K562 (cell line): ENCODE measurements at places on chromosomes 11 and 22. TPM values are rescaled to one million over a fixed set of nuclear protein-coding genes. Genes with fewer than 3 reads are reported as not detected.

- H3K27me3 ChIP-seq = no peaks in the 10 kb centered on the region
- H3K4me1 ChIP-seq = no peaks in the 10 kb centered on the region
- H3K4me3 ChIP-seq = no peak overlapping the region
Measured at GRCh38 chr22:25197340-25197739, 2.3 kb upstream of the CRYBB3 start.

DNA sequence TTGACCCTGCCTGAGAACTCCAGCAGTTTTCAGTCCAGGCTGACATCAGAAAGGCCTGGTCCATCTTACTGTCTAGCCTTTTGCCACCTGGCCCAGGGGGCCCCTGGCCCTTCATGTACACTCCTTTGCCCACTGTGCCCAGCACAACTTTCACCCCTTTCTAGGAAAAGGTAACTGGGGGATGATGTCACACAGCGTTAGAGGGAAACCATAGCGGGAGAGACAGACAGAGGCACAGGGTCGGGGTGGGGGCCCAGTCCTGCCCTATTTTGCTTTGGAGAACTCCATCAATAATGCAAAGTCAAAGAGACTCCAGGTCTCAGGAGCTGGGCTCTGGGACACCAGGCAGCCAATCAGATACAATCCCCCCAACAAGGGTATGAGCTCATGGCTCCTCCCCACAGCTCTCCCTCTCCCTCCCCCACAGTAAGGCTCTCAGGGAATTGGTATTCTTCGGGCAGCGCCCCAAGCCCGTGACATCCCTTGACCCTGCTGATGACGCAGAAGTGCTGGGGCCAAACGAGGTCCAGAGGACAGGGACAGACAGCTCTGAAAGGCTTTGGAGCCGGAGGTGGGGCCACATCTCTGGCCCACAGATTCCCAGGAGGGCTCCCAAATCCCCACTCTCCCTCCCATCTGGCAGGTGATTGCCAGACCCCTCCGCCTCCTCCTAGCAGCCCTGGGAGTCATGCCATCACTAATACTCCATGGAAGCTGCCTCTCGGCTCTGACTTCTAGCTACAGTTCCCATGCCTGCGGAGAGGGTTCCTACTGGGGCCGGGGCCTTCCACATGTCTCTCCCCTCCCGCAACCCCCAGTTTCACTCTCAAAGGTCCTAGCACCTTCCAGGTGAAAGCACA lies 5.9 kb downstream of the USP2 start:
- H3K4me1 ChIP-seq = peaks cover 67% of the 10 kb centered on the region
- H3K27me3 ChIP-seq = no peaks in the 10 kb centered on the region
- 0 out of 3 replicates have a peak overlapping the region, but pooled peaks have one; percentile 2 for H3K27ac ChIP-seq
- peaks cover 24% of the 10 kb centered on the region; the same call in 1 of the 3 replicates for H3K36me3 ChIP-seq

SSH3 gene
- total RNA-seq = 1.0 and 1.5 TPM in 2 replicates

DNA sequence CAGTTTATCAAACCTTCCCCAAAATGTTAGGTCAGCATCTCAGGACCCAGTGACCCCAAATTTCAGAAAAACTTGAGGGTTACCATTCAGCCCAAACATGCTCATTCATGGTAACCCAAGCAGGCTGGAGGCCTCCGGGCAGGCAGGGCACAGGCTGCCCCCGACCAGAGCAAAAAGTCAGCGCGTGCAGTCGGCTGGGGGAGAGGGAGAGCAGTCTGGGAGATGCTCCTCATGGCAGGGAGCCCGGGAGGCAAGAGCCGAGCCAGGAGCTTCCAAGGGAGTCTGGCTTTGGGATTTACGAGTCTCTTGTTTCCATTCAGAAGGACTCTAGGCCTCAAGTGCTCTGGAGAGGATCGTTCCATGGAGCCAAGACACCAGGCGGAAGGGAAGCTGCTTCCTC lies 45.7 kb downstream of the RPUSD4 start:
- H3K4me3 ChIP-seq = no peak overlapping the region
- peaks cover 8% of the 10 kb centered on the region for H3K4me1 ChIP-seq
- H3K27ac ChIP-seq = no peak overlapping the region
- no peak for DNase-seq
- peaks cover 63% of the 10 kb centered on the region for H3K27me3 ChIP-seq

HOATZ gene
- not detected in 2 replicates for total RNA-seq

GRCh38 chr11:46489656-46490560 lies 98.3 kb upstream of the CHRM4 start:
- peak; percentile 49 for DNase-seq
- no peaks in the 10 kb centered on the region for H3K27me3 ChIP-seq
- H3K4me1 ChIP-seq = no peaks in the 10 kb centered on the region
- H3K36me3 ChIP-seq = peaks cover 35% of the 10 kb centered on the region
- no peak overlapping the region for H3K4me3 ChIP-seq
- no peak overlapping the region for H3K27ac ChIP-seq

GRCh38 chr22:29152045-29152953 lies 53.4 kb upstream of the EMID1 start:
- no peaks in the 10 kb centered on the region for H3K27me3 ChIP-seq
- peak overlapping the region; percentile 94 for H3K27ac ChIP-seq
- H3K4me1 ChIP-seq = peaks cover 14% of the 10 kb centered on the region
- DNase-seq = peak; percentile 60
- H3K36me3 ChIP-seq = no peaks in the 10 kb centered on the region
- peak overlapping the region; percentile 27 for H3K4me3 ChIP-seq

DNA sequence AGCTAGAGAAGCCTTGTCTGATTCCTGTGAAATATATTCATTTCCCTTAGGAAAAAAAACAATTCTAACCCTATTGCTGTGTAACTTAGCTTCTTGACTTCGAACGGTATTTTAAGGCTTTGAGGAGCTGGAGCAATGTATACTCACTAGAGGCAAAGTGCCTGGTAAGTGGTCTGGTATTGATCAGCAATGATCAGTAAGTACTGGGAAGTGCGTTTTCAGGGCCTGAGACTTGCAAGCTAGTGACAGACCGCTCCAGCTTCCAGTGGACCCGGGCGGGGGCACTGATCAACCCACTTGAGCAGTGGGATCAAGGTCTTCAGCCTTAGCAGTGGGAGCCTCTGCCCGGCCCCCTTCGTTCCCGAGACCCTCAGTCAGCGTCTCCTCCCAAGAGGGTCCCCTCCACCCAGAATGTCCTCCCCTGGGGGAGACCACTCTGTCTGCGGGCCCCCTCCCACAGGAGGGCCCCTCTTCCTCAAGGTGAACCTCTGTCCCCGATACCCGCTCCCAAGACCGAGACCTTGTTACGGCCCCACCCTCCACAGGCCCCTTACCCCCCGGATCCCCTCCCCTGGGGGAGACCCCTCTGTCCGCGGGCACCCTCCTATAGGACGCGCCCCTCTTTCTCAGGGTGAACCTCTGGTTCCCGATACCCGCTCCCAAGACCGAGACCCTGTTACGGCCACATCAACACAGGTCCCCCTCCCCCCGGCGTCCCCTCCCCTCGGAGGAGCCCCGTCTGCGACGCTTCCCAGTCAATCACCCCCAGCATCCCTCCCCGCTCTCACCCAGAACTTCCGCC lies 452 bp upstream of the ATXN10 start:
- no peaks in the 10 kb centered on the region for H3K27me3 ChIP-seq
- peak overlapping the region; percentile 82; the same call in 1 of the 3 replicates for H3K27ac ChIP-seq
- H3K4me1 ChIP-seq = peaks cover 18% of the 10 kb centered on the region
- H3K36me3 ChIP-seq = peaks cover 5% of the 10 kb centered on the region; the same call in 2 of the 3 replicates
- peak overlapping the region; percentile 70 for H3K4me3 ChIP-seq

APOA1 gene
- 1.8 TPM in 2 replicates for total RNA-seq

DNA sequence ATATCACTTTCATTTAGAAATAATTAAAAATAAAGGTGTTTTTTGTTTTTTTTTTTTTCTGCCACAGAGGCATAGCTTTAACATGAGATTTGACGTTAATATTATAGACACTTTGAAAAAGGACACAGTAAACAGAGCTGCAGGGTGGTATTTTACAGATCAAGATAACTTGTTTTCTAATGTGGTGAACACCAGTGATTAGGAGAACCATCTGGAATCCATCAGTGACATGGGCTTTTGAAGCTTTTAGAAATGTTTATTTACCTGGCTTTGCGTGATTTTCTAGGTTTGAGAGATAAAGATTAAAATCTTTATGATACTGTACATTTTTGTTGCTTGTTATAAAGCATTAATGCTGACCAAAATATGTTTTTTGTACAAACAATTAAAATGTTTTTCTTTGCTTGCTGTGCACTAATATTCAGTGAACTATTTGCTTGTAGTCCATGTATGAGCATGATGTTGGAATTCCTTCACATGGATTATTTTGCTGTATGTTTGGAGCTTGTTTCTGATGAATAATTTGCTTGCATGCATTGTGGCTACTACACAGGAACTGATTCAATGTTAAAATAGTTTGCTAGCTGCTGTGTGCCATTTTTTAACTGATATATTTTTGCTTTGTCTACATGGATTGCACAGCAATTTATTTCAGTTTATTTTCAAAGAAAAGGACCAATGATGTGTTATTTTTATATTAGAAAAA lies 352.1 kb upstream of the NARS2 start:
- H3K27ac ChIP-seq = no peak overlapping the region
- H3K4me1 ChIP-seq = no peaks in the 10 kb centered on the region
- no peaks in the 10 kb centered on the region for H3K36me3 ChIP-seq
- peaks cover 5% of the 10 kb centered on the region for H3K27me3 ChIP-seq

GRCh38 chr11:37978647-37979046 lies 1380.6 kb upstream of the RAG2 start:
- no peaks in the 10 kb centered on the region for H3K4me1 ChIP-seq
- H3K36me3 ChIP-seq = no peaks in the 10 kb centered on the region
- no peak overlapping the region for H3K27ac ChIP-seq
- DNase-seq = no peak
- no peak overlapping the region for H3K4me3 ChIP-seq
- no peaks in the 10 kb centered on the region for H3K27me3 ChIP-seq

KRTAP5-11 gene
- not detected in 2 replicates for total RNA-seq

C11orf42 gene
- not detected in 2 replicates for total RNA-seq

DNA sequence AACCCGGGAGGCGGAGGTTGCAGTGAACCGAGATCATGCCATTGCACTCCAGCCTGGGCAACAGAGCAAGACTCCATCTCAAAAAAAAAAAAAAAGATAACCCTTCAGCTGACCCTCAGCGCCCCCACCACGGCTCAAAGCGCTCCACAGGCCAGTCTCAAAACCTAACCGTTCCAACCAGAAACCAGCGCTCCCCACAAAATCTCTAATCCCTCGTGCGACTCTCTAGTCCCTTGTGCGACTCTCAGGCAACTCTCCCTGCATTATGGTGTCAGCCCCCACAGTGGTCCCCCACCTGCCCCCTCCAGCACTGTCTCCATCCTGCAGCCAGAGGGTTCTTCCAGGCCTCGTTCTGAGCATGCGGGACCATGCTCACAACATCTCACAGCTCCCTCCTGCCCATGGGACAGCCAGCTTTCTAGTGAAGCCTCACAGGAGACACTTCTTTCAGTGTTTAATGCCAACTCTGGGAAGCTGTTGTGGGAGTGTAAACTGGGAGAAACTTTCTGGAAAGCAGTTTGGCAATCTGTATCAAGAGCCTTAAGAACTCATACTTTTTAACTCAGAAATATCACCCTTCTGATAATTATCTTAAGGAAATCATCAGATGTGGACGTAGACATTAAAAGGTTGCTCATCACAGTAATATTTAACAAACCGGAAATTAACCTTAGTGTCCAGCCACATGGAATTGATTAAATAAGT lies 4.2 kb upstream of the RASGRP2 start:
- no peak overlapping the region for H3K4me3 ChIP-seq
- DNase-seq = no peak
- H3K36me3 ChIP-seq = no peaks in the 10 kb centered on the region

FREY1 gene
- total RNA-seq = 0.76 and 1.1 TPM in 2 replicates

PANX3 gene
- total RNA-seq = 0.18 and 0.42 TPM in 2 replicates

TEAD1 gene
- total RNA-seq = 17.7 and 17.8 TPM in 2 replicates

OR51A7 gene
- not detected in 2 replicates for total RNA-seq

DNA sequence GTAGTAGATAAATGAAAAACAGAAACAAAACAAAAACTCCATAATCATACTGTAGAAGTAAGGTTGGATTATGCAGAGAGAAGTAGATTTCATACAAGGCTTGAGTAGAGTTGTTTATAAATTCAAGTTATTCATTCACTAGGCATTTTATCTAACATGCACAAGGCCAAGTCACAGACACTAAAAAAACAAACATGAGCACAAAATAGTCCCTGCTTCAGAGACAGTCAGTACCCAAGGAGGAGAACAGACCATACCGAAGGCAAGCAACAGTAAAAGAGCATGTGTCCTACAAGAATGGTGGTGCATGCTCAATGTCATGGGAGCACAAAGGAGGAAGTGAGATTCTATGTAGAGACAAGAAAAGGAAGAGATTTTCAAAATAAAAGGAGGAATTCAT lies 796.5 kb upstream of the LRRC4C start:
- H3K4me1 ChIP-seq = no peaks in the 10 kb centered on the region
- H3K27me3 ChIP-seq = no peaks in the 10 kb centered on the region
- no peak for DNase-seq
- no peaks in the 10 kb centered on the region for H3K36me3 ChIP-seq
- no peak overlapping the region for H3K27ac ChIP-seq
- H3K4me3 ChIP-seq = no peak overlapping the region

- no peaks in the 10 kb centered on the region for H3K4me1 ChIP-seq
- no peak overlapping the region for H3K4me3 ChIP-seq
- no peak overlapping the region for H3K27ac ChIP-seq
- H3K36me3 ChIP-seq = no peaks in the 10 kb centered on the region
- H3K27me3 ChIP-seq = peaks cover 53% of the 10 kb centered on the region
Measured at GRCh38 chr11:126124231-126124661, 61.6 kb upstream of the CDON start.

GRCh38 chr11:122103726-122104125 lies 12.3 kb downstream of the BLID start:
- H3K4me1 ChIP-seq = no peaks in the 10 kb centered on the region
- H3K36me3 ChIP-seq = no peaks in the 10 kb centered on the region
- no peak for DNase-seq
- H3K27ac ChIP-seq = no peak overlapping the region
- no peaks in the 10 kb centered on the region for H3K27me3 ChIP-seq

GRCh38 chr22:41250127-41250526 lies 9.4 kb upstream of the CHADL start:
- H3K4me3 ChIP-seq = no peak overlapping the region
- peaks cover 9% of the 10 kb centered on the region for H3K4me1 ChIP-seq
- H3K27ac ChIP-seq = no peak overlapping the region
- H3K36me3 ChIP-seq = peaks cover 82% of the 10 kb centered on the region; the same call in 2 of the 3 replicates
- no peak for DNase-seq
- H3K27me3 ChIP-seq = no peaks in the 10 kb centered on the region

- H3K36me3 ChIP-seq = no peaks in the 10 kb centered on the region
- H3K27ac ChIP-seq = no peak overlapping the region
- no peak overlapping the region for H3K4me3 ChIP-seq
- DNase-seq = no peak
- H3K4me1 ChIP-seq = peaks cover 10% of the 10 kb centered on the region
Measured at GRCh38 chr22:47130883-47131631, 368.6 kb downstream of the TBC1D22A start.

GRCh38 chr11:44564670-44565210 lies 723 bp upstream of the CD82 start:
- peak overlapping the region; percentile 45 for H3K4me3 ChIP-seq
- H3K36me3 ChIP-seq = no peaks in the 10 kb centered on the region
- no peak for DNase-seq

GRCh38 chr11:121554552-121554951 lies 101.8 kb upstream of the SORL1-AS1 start:
- H3K4me1 ChIP-seq = no peaks in the 10 kb centered on the region
- no peak for DNase-seq
- H3K27me3 ChIP-seq = no peaks in the 10 kb centered on the region
- H3K36me3 ChIP-seq = no peaks in the 10 kb centered on the region
- no peak overlapping the region for H3K4me3 ChIP-seq
